ENCODE measurements at places on chromosomes 3 and 15.

DNA sequence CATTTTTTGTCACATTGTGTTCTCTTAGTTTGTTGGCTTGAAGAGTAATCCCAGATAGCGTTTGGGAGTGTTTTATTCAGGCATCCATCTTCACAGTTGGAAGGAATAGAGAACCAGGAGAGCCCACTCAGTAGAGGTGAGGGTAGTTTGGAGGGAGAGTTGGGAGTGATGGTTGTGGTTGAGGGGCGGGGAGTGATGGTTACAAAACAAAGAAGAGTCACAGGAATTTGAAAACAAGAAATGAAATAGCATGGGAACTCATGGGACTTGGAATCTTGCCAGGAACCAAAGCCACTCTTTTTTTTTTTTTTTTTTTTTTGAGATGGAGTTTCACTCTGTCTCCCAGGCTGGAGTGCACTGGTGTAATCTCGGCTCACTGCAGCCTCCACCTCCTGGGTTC is 36.3 kb downstream of the DUT start:
- no peaks in the 10 kb centered on the region for H3K4me1 ChIP-seq
- no peak overlapping the region for H3K4me3 ChIP-seq
- H3K27me3 ChIP-seq, result peaks cover 20% of the 10 kb centered on the region
- H3K36me3 ChIP-seq, result no peaks in the 10 kb centered on the region
- no peak overlapping the region for H3K27ac ChIP-seq

GRCh38 chr3:187913617-187914033 is 168.4 kb upstream of the BCL6 start:
- no peak for DNase-seq
- no peak overlapping the region for H3K4me3 ChIP-seq
- no peaks in the 10 kb centered on the region for H3K36me3 ChIP-seq
- no peaks in the 10 kb centered on the region for H3K27me3 ChIP-seq
- no peak overlapping the region for H3K27ac ChIP-seq

DNA sequence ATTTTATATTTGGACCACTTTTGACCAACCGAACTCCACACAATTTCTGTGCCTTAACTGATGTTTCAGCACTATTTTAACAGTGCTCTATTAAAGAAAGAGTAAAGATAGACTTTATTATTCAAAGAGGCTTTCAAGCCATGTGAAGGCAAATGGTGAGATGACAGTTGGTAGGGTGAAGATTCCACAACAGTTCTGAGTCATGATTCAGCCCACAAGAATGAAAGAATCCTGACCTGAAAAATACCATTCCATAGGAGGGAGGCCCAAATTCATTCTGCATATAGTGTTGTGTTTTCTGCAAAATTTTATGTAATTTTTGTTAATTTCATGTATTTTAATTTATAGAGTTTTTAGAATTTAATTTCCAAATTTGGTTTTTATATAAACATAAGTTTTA is 135.6 kb upstream of the STAC start:
- no peak overlapping the region for H3K4me3 ChIP-seq
- DNase-seq, result no peak
- no peaks in the 10 kb centered on the region for H3K4me1 ChIP-seq
- no peak overlapping the region for H3K27ac ChIP-seq
- H3K27me3 ChIP-seq, result no peaks in the 10 kb centered on the region
- no peaks in the 10 kb centered on the region for H3K36me3 ChIP-seq

DNA sequence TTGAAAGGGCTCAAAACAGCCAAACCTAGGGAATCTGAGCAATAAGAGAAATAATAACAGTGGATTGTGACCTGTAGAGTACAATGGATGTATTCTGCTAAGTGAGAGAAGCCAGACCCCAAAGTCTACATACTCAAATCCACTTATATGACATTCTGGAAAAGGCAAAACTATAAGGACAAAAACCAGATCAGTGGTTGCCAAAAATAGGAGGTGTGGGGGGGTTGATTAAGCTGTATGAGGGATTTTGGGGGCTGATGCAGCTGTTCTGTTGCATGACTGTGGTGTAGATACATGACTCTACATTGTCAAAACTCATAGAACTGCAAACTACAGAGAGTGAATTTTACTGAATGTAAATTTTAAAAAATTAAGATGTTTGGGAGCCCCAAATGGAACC is 20.1 kb upstream of the CGNL1 start:
- H3K4me1 ChIP-seq, result no peaks in the 10 kb centered on the region
- no peaks in the 10 kb centered on the region for H3K36me3 ChIP-seq
- no peak overlapping the region for H3K4me3 ChIP-seq
- DNase-seq, result no peak
- peaks cover 8% of the 10 kb centered on the region for H3K27me3 ChIP-seq

DNA sequence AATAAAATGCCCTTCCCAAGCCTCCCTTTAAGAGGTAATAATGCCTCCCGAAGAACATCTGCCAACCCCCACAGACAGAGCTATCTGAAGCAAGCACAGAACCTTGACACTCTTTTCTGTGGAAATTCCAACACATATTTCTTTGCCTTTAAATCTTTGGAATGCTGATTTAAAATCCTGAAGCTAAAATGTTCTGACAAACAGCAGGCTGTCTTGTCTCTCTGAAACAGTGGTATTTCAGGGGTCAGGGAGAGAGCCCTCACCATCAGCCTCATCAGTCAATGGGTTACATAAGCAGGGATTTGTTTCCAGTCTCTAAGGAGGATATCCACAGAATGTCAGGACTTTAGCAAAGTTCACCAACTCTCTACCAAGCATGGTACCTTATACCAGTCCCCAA is 27.8 kb upstream of the ARHGEF3 start:
- no peaks in the 10 kb centered on the region for H3K36me3 ChIP-seq
- peaks cover 42% of the 10 kb centered on the region for H3K4me1 ChIP-seq
- DNase-seq, result no peak
- H3K27ac ChIP-seq, result no peak overlapping the region
- no peaks in the 10 kb centered on the region for H3K27me3 ChIP-seq

DNA sequence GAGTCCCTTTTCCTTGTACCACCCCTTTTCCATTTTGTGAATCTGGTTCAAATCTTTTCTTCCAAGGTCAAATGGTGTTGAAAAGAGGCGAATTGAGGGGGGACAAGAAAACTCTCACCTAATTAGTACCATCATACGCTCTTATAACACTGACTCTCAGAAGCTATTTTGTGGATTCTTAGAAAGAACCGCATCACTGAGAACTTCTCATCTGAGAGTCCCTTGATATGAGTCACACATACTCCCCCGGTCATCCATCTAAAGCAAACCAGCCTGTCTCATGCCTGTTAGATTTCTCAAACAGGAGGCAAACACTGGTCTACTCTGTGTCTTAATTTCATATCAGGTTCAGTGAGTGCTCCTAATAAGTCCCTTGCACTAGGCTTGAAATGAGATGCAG is 76.5 kb upstream of the SPRED1 start:
- no peak overlapping the region for H3K4me3 ChIP-seq
- no peaks in the 10 kb centered on the region for H3K4me1 ChIP-seq
- no peaks in the 10 kb centered on the region for H3K36me3 ChIP-seq
- H3K27ac ChIP-seq, result no peak overlapping the region
- no peak for DNase-seq

DNA sequence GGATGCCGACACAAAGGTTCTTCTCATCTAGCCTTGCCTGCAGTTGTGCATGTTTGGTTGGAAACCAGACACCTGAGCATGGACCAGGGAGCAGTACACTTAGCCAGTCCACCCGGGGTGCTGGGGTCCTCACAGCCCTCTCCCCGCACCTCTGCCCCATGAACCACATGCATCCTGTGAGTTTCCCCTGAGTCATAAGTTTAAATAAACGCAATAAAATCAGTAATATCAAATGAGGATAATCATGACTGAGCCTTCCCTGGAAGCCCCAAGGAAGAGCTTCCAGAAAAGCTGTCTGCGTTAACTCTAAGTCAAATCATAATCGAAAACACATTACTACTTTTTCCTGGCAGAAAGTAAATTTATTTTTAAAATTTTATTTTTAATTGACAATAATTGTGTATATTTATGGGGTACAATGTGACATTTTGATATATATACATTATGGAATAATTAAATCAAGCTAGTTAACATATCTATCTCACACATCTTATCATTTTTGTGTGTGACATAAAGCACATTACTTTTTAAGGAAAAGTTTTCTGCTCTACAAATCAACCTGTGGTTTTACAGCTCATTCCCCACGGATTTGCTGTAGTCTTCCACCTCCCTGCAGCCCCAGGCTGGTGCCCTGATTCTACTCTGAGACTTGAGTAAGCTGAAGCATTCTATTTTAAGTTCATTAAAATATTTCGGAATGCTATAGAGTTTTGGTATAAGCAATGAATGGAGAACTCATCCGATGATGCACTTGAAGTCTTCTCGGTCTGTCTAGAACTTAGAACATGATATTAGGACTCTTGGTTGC is 166.0 kb upstream of the EIF1B start:
- H3K4me1 ChIP-seq, result no peaks in the 10 kb centered on the region
- peaks cover 15% of the 10 kb centered on the region for H3K27me3 ChIP-seq
- no peak overlapping the region for H3K27ac ChIP-seq
- no peaks in the 10 kb centered on the region for H3K36me3 ChIP-seq
- no peak overlapping the region for H3K4me3 ChIP-seq

DNA sequence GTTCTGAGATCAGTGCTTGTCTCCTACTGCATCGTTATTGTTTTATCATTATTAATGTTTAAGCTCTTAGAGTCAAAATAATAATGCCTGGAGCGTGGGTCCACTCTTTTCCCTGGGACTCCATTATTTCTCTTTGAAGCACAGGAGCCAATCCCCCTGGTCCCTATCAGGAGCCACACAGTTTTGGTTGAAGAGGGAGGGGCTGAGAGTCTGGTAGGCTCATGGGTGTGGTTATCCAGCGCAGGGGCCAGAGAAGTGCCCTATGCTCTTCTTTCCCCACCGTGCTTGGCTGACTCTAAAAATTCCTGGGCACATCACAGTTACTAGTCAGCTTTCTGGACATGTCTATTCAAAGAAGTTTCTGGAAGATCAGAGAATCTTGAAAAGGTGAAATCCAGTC is 121.5 kb downstream of the DNAJB8 start:
- no peaks in the 10 kb centered on the region for H3K4me1 ChIP-seq
- H3K27ac ChIP-seq, result no peak overlapping the region
- DNase-seq, result no peak
- H3K4me3 ChIP-seq, result no peak overlapping the region

DNA sequence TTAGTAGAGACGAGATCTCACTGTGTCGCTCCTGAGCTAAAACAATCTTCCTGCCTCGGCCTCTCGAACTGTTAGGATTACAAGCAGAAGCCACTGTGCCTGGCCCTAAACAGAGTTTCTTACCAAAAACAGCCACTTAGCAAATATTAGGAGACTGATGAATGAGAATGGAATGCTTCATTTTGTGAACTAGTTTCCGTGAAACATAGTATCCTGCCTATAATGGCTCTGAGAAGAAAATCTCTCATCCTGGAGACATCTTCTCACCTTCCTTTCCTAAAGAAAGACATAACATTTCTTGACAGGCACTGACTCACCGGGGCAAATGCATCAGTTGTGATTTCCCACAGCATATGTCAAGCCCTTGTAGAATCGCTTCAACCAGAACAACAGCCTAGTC is 44.9 kb downstream of the GJD2 start:
- no peak overlapping the region for H3K4me3 ChIP-seq
- no peak overlapping the region for H3K27ac ChIP-seq
- H3K36me3 ChIP-seq, result no peaks in the 10 kb centered on the region
- peaks cover 53% of the 10 kb centered on the region for H3K27me3 ChIP-seq
- H3K4me1 ChIP-seq, result no peaks in the 10 kb centered on the region

- H3K4me1 ChIP-seq, result no peaks in the 10 kb centered on the region
- no peaks in the 10 kb centered on the region for H3K27me3 ChIP-seq
- no peak for DNase-seq
- H3K36me3 ChIP-seq, result no peaks in the 10 kb centered on the region
- H3K27ac ChIP-seq, result no peak overlapping the region
- no peak overlapping the region for H3K4me3 ChIP-seq
Observed at GRCh38 chr3:65402597-65402996, 636.1 kb downstream of the MAGI1 start.

DNA sequence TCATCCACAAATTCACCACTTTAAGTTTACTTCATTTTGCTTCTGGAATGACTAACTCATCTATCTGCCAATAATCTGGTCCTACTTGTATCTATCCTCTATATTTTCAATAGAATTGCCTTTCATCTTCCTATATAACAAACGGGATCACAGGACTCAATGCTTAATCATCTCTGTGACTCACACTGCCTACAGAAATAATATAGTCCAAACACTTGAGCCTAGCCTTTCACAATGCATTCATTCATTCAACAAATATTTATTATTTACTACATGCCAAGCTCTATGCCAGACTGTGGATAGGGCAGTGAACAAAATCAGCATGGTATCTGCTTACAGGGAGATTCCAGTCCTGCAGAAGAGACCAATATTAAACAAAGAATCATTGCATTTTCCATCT is 16.6 kb upstream of the AGTR1 start:
- no peak overlapping the region for H3K4me3 ChIP-seq
- no peak for DNase-seq
- no peaks in the 10 kb centered on the region for H3K4me1 ChIP-seq
- H3K36me3 ChIP-seq, result no peaks in the 10 kb centered on the region

GRCh38 chr3:109098079-109098644 is 19.8 kb downstream of the MORC1 start:
- H3K27ac ChIP-seq, result no peak overlapping the region
- H3K36me3 ChIP-seq, result no peaks in the 10 kb centered on the region
- H3K27me3 ChIP-seq, result no peaks in the 10 kb centered on the region
- no peak for DNase-seq
- H3K4me3 ChIP-seq, result no peak overlapping the region

- DNase-seq, result no peak
- no peaks in the 10 kb centered on the region for H3K4me1 ChIP-seq
- H3K4me3 ChIP-seq, result no peak overlapping the region
- H3K27me3 ChIP-seq, result no peaks in the 10 kb centered on the region
Observed at GRCh38 chr3:191094057-191094845, 104.8 kb upstream of the OSTN start.

DNA sequence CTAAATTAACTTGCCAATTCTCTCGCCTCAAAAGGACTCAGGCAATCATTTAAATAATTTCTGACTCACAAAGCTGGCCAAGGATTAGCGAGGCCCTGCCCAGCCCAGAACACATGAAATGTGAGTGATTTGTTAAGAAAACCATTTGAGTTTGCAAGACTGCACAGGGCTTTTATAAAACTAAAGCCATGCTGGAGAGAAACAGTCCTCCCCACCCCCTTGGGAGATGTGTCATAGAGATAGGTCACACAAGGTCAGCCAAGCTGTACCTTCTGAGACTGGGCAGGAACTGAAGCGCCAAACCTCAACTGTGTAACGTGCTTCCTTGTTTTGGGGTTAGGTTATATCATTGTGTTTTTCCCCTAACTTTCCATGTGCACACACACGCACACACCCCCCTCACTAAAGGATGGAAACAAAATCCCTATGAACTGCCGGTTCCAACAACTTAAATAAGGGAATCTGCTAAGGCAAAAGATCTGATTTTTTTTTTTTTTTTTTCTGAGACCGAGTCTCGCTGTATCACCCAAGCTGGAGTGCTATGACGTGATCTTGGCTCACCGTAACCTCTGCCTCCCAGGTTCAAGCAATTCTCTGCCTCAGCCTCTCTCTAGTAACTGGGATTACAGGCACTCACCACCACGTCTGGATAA is 8.1 kb downstream of the SPATA12 start:
- H3K4me1 ChIP-seq, result peaks cover 6% of the 10 kb centered on the region
- no peak for DNase-seq
- peaks cover 28% of the 10 kb centered on the region for H3K27me3 ChIP-seq
- no peak overlapping the region for H3K4me3 ChIP-seq
- H3K27ac ChIP-seq, result no peak overlapping the region

GRCh38 chr15:36210426-36210825 is 369.0 kb upstream of the CDIN1 start:
- no peaks in the 10 kb centered on the region for H3K4me1 ChIP-seq
- no peaks in the 10 kb centered on the region for H3K27me3 ChIP-seq
- DNase-seq, result no peak

All from activated T-cell treated with anti-CD3 and anti-CD28 coated beads, Interleukin-2, amount 50 U/mL, for 24 hours (primary cell).